GF-D8 (cell line): ENCODE measurements at places on chromosomes 11 and 22.

DNA sequence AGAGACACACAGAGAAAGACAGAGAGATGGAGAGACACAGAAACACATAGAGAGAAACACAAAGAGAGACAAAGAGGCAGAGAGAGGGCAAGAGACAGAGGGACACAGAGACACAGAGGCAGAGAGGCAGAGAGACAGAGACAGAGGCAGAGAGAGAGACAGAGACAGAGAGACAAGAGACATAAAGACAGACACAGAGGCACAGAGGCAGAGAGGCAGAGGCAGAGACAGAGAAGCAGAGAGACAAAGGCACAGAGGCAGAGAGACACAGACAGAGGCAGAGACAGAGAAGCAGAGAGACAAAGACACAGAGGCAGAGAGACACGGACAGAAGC is 6.3 kb downstream of the TNNI2 start:
- no peak for DNase-seq

GRCh38 chr11:13891911-13892310 is 70.6 kb upstream of the SPON1 start:
- DNase-seq: no peak

GRCh38 chr11:28887681-28888080 is 779.5 kb downstream of the METTL15 start:
- DNase-seq: no peak

DNA sequence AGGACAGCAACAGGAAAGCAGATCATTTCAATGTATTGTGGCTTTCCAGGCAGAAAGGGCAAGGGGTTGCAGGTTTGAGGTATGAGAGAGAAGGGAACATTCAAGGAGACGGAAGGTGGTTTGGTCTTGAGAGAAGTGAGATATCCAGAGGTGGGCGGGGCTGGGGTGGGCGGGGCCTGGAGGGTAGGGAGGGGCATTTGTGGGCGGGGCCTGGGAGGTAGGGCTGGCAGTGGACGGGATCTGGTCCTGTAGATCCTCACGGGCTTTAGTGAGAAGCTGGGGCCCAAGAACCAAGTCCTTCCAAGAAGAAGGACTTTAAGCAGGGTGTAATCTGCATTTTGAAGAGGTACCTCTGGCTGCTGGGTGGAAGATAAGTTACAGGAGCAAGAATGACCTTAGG is 199.2 kb downstream of the MN1 start:
- DNase-seq: no peak

- no peak for DNase-seq
These were observed 127.3 kb upstream of the SEZ6L start for GRCh38 chr22:26041931-26042330.

- no peak for DNase-seq
These were observed 17.8 kb upstream of the NEAT1 start for GRCh38 chr11:65404638-65405339.

DNA sequence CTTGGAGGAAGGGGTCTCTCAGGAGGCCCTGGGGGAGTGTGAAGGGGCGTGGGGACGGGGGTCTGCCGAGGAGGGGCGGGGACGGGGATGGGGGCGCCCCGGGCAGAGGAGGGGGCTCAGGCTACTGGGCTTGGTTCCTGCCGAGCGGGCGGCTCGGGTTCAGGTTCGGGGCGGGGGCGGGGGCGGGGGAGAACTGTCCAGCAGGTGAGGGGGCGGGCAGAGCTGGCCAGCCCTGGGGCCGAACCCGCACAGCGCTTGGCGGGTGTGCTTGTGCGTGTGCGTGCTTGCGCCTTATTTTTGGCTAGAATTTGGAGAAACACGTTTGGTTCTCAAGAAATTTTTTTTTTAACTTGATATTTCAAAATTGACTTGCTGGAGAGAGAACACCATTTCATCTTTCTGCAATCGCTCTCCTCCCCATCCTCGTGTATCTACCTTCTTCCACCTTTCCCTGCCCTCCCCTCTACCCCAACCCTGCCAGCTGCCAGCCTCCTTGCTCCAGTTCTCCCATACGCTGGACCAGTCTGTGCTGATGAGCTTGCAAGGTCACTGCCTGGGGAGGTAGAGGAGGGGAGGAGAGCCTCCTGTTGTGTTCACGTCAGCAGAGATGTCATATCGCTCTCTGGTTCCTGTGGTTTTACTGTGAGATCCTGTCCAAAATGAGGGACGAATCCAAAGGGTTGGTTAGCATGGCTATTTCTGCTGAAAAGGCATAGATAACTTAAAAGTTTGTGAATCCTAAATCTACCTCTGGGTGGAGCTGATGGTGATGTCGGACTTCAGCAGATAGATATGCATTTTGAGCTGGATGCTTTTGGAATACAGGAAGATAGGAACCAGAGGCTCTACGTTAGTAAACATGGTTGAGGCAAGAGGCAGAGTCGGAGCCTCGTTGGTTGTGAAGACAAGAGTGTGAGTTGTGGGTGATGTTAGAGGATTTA is 668 bp downstream of the MADD start:
- DNase-seq: no peak

DNA sequence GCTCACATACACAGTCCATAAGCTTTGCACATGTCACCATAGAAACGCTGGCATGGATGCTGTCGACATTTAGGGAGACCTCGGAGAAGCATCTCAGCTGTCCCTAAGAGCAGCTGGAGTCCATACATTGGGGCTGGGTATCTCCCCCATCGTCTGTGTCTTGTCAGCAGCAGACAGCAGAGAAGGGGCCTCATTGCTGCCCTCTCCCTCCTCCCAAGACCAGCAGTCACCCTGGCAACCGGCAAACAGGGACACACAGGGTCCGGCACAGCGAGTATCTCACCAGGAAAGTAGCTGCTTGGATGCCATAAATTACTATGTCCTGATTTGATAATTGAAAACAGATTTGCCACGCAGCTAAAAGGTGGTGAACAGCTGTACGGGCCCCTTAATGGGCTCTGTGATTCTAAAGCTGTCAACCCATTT is 84.4 kb downstream of the CD44 start:
- DNase-seq: no peak

DNA sequence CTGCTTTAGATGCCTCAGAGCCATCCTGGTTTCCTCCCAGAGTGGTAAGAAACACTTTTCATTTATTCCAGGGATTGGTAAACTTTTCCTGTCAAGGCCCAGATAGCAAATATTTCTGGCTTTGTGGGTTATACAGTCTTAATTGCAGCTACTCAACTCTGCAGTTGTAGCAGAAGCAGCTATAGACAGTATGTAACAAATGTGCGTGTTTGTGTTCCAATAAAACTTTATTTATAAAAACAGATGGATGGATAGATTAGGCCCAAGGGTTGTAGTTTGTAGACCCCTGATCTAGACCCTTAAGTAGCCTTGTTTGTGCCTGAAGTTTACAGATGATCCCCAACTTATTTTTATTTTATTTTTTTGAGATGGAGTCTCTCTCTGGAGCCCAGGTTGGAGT is 17.9 kb downstream of the NNMT start:
- no peak for DNase-seq

DNA sequence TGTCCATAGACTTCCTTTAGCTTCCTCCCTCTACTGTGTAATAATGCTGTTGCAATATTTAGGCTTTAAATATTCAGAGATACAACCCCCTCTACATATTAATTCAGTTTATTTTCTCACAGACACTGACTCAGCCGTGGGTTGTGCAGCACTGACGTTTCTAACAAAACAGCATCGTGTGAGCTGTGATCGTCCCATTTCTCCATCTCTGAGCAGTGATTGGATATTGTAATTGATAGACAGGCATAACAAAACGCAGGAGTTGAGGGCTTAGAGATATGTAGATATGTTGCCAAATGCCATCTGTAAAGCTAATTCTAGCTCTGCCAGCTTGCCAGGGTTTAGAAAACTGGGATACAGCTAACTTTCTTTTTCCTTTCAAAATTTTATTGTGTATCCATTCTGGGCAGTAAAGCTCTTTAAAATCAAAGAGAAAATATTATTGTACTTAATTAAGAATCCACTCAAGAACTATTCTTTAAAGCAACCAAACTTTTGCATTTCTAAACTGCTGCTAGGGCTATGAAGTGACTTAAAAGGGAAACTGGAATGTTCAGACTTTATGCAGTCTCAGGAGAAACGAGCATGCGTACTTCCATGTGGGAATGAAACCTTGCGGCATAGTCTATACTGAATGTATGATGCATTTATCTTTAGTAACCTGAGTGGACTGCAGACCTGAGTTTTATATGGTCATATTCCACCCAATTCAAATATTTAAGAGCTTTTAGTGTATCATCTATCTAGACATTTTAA is 22.7 kb downstream of the BTBD10 start:
- no peak for DNase-seq

DNA sequence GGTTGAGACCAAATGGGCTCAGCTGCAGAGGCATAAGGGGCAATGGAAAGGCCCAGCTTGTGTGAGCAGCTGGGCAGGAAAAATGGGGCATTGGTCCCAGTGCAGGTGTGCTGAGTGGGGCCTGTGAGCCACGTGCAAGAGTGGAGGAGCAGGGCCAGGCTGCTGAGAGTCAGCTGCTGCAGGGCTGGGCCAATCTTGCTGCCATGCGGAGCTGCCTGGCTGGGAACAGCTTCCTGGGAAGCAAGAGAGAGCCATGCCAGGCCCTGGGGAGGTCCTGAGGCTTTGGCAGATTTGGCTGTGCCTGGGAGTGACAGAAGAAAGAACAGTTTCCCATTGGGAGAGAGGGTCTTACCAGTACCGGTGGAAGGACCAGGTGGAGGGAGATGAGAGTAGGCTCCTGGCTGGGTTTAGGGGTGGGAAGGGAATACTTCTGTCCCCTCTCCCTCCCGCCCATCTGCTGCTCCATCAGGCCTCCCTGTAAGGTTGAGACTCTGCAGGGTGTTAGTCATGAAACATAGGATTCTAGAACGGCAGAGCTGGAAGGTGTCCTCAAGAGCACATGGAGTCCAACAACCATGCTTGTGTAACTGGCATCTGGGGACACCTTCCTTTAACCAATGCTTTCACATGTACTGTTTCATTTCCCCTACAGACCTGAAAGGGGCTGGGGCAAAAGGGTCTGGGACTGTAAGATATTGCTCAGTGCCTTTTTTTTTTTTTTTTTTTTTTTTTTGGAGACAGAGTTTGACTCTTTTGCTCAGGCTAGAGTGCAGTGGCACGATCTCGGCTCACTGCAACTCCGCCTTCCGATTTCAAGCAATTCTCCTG is 10.4 kb downstream of the SEPTIN3 start:
- no peak for DNase-seq

GRCh38 chr11:2798951-2799761 is 86.4 kb downstream of the CDKN1C start:
- DNase-seq: no peak

DNA sequence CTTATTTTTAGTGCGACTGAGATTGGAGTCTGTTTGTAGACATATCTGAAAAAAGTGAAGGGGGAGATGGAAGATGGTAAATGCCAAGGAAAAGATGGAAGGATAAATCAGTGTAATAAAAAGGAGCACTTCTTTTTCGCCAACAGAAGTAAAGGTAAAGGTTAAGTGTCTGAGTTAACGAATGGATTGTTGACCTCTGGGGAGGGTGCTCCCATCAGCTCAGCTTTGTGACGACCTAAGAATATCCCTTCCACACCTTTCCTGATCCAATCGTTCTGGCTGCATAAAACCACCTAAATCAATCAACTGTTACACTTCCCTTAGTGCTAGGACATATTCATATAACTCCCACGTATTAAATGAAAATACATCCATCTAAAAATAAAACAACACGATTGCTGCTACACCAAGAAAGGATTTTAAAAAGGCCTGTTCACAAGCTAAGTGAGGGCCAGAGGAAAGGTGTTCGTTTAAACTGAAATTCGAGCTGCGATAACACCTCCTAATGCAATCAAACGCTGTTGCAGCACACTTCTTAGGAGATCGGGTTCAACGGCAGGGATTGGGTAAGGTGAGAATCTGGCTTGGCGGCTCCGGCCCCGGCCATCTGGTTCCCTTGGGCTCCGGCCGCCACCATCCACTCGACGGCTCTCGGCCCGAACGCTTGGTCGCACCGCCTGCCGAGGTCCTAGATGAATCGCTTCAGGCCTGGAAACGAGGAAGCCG is 658 bp downstream of the C11orf71 start:
- DNase-seq: peak; percentile 91
